Jurkat, Clone E6-1 (cell line): ENCODE measurements at places on chromosomes 12 and 14.
A peak's percentile ranks its signal among the peaks of the same experiment; 100 is the strongest.

DNA sequence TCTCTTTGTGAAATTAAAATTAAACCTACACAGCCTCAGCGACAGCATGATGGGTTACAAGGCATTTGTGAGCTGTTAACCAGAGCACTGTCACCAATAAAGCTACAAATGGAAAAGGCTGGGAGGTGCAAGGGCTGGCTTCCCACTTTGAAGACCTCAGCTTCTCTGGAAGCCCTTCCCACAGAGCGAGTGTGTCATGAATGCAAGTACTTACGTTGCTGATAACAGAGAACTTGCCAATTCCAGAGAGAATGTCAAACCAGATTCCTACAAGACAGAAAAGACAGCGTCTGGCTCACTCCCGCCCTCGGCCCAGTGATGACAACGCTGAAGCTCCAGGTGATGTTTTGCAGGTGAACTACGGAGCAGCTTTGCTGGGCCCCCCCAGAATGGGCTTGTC, 145.8 kb downstream of the NTF3 start:
- no peak for DNase-seq

- peak; percentile 46 for DNase-seq
Measured at GRCh38 chr12:75722714-75723200, 211.3 kb upstream of the KRR1 start.

DNA sequence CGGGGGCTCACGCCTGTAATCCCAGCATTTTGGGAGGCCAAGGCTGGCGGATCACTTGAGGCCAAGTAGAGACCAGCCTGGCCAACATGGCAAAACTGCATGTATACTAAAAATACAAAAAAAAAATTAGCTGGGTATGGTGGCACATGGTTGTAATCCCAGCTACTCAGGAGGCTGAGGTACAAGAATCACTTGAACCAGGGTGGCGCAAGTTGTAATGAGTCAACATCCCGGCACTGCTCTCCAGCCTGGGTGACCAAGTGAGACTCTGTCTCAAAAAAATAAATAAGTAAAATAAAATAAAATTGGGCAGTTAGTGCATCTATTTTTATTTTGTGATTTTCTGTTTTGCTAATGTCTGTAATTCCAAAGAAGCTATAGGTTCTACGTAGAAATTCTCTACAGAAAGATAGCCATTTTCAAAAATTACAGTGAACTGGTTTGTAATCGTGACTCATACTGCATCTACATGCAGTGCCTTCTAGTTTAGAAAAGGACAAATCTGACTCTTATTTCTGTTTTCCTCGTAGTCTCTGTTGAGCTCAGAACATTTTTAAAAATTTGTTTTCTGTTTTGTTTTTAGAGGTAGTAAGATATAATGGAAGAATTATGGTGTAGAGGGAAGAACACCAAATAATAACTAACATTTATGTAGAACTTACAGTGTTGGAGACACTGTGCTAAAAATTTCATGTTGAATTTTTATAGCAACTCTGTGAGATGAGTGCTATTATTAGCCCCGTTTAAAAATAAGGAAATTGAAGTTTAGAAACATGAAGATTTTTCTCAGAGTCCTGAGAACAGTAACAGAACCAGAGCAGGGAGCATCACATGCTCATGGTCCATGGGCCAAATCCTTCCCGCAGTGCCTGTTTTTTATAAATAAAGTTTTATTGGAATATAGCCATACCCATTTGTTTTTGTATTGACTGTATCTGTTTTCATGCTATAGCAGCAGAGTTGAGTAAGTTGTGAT, 201.2 kb downstream of the SYNE2 start:
- no peak for DNase-seq

- DNase-seq, result peak; percentile 34
Measured at GRCh38 chr12:132259364-132259871, 70.0 kb downstream of the GALNT9 start.

- no peak for DNase-seq
Measured at GRCh38 chr12:3641428-3642018, 111.4 kb downstream of the CRACR2A start.
